ENCODE measurements at places on chromosomes 7 and 10.
A peak's percentile ranks its signal among the peaks of the same experiment; 100 is the strongest.

DNA sequence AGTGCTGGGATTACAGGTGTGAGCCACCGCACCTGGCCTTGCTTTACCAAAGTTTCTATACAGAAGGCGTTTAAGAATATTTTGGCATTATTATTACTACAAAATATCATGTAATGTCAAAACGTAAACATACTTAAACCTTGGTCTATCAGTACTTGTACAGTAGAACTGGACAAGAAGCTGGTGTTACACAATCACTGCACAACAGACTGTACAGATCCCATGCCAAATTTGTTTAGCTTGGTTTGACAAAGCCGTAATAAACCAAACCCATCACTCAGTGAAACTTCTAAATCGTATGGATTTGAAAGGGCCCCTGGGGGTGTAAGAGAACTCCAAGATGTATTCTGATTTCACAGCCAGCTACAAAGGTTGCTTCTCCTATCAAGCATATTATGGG is 51.8 kb upstream of the RHEB start:
- no peak for DNase-seq

GRCh38 chr7:28531291-28531690 is 119.0 kb downstream of the CREB5 start:
- DNase-seq = no peak

- no peak for DNase-seq
Observed at GRCh38 chr7:20305726-20306125, 25.0 kb upstream of the ITGB8 start.

DNA sequence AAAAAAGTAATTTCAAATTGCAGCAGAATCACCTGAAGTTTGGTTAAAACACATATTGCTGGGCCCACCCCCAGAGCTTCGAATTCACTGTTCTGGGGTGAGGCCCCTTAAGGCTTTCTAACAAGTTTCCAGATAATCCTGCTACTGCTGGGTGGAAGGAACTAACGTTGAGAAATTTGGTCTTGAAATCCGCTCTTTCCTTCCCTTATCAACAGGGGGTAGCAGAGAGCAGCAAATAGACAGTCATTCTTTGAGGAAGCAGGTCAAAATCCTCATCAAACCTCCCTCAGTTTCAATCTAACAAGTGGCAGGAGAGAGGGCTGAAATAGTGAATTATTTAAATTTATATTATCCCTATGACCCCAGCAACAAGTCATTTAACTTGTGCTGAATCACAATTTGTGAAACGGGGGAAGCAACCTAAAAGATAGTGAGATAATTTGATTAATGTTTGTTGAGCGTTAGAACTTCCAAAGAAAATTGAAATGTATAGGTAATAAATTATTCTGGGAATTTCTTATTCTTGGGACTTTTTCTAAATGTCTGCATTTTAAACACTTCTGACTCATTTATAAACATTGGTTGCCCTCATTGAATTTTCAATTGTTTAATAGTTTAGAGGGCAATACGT is 21.7 kb upstream of the MALSU1 start:
- peak; percentile 81 for DNase-seq

DNA sequence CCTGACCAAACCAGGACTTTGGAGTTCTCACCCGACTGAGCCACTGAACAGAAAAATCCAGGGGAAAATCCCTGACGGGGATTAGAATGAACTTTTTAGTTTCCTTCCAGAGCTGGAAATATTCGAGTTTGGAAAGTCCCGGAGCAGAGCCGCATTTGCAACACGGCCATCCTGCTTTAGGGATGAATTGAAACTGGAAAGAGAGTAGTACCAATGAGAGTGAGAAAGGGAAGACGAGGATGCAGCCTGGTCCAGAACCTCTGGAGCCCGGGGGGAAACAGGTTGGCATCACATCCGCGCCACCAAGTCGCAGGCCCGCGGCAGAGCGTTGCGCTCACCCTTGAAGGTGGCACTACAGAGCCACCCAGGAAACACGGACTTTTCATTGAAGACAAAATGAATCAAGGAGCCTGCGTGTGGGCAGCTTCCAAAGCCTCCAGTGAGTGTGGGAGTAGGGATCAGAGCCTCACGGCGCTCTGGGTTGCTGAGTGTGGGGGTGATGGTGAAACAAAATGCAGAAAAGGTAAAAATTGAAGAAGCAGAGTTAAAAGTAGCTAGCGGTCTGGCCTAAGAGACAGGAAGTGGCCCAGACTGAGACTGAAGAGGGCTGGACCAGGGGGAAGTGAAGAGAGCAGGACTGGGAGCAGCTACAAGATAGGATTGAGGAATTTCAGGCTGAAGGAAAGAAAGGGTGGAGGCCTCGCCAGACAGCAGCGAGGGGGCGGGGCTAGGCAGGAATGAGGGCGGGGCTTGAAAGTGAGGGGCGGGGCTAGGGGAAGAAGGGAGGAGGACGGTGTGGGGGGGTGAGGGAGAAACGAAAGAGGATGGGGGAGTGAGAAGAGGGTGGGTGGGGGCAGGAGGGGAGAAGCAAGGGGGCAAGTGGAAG is 1.8 kb downstream of the SMURF1 start:
- DNase-seq = peak; percentile 5

DNA sequence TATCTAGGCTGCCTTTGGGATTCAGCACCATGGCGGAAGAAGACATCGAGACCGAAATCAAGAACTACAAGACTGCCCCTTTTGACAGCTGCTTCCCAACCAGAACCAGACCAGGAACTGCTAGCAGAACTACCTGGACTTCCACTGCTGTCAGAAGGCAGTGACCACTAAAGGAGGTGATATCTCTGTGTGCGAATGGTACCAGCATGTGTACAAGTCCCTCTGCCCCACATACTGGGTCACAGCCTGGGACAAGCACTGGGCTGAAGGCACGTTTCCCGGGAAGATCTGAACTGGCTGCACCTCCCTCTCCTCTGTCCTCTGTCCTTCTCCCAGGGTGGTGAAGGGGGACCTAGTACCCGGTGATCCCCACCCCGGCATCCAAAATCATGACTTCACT is 25.6 kb upstream of the PDIA4 start:
- DNase-seq = no peak

DNA sequence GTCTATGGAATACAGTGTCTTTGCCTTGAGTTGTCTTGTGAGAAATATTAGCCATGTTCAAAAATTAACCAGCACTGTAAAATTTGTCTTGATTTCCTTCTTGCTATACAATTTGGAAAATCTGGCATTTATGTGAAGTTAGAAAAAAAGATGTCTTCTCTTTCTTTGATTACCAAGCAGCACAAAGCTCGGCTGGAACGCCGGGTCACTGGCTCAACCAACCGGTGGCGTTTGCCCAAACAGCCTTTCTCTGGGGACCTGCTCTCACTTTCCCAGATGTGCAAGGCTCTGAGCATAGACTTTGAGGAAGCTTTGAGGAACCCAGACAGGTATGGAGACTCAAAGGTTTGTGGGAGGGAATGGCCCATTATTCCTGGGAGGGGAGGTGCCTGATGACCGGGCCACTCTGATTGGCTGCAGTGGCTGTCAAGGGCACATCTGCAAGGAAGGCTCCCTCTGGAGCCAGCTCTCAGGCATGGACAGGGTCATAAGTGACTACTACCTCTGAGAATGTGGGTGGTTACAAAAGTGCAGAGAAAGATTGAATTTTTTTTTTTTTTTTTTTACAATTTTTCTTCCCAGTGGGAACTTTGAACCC is 5.6 kb downstream of the BTBD16 start:
- no peak for DNase-seq

DNA sequence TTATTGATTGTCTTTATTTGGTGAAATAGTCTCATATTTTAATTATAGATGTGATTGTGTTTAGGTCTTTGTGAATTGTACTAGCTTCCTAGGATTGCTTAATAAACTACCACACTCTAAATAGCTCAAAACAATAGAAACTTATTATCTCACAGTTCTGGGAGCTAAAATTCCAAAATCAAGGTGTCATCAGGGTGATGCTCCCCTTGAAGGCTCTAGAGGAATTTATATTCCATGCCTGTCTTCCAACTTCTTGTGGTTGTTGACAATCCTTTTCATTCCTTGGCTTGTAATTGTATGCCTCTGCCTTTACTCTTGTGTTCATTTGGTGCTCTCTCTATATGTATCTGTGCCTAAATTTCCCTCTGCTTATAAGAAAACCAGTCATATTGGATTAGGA is 155.3 kb upstream of the AKR1E2 start:
- no peak for DNase-seq

DNA sequence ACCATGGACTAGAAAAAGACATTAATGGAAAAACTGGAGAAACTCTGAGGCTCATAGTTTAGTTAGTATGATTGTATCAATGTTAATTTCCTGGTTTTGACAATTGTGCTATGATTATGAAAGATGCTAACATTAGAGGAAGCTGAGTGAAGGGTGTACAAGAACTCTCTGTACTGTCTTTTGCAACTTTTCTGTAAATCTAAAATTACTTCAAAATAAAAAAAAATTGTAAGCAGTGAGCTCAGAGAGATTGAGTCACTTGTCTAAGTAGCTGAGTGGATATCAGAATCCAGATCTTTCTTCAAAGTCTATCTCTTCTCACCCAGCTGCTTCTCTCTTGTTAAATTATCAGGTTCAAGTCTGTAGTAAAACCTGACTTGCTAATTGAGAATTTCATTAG is 181.1 kb downstream of the PLCE1 start:
- no peak for DNase-seq

GRCh38 chr10:102504179-102504975 is 605 bp downstream of the SUFU start:
- DNase-seq = no peak

GRCh38 chr7:132309102-132309805 is 267.0 kb downstream of the PLXNA4 start:
- DNase-seq = no peak

DNA sequence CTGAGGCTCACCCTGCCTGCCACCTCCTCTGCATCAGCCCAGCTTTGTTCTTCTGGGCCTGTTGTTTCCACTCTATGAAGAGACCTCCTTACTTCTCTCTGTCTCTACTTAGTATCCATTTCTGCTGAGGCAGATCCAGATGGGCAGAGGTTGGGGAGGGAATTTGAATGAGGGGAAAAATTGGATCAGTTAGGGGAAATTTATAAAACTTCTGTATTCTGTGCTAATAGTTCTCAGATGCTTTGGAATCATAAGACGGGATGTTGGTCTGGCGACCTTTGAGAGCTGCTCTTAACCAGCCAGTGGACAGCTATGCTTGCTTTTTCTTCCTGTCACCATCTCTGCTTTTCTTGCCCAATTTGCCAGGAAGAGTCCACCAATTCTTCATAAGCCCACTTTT is 55.5 kb downstream of the AUTS2 start:
- DNase-seq = no peak

- no peak for DNase-seq
Observed at GRCh38 chr10:37855636-37856035, 1.8 kb downstream of the ZNF248 start.

DNA sequence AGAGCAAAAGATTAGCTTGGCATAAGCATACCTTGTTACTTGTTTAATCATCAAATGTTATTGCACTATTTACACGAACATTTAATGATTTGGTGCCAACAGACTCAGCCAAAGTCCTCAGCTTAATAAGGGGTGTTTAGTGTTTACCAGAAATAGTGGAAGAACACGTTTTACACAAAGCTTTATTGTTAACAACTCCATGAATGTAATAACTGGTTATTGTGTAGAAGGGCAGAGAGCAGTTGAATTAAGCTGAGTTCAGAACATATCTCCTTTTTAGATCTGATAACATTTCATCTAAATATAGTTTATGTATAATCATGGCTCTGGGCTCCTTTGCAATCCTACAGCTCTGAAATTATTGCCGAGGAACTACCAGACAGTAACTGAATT is 99.1 kb downstream of the CABCOCO1 start:
- no peak for DNase-seq

GRCh38 chr10:109474261-109474660 is 449.1 kb downstream of the XPNPEP1 start:
- no peak for DNase-seq

GRCh38 chr10:124725171-124725631 is 19.0 kb downstream of the FAM53B start:
- DNase-seq = no peak

Data from AML-193 (cell line).